ENCODE measurements at places on chromosomes 1 and 21.

GRCh38 chr21:45359451-45360217, 45.3 kb upstream of the COL18A1 start:
- no peak for DNase-seq

- DNase-seq = no peak
These were observed 43.4 kb downstream of the RALGPS2 start for GRCh38 chr1:178768423-178768822.

DNA sequence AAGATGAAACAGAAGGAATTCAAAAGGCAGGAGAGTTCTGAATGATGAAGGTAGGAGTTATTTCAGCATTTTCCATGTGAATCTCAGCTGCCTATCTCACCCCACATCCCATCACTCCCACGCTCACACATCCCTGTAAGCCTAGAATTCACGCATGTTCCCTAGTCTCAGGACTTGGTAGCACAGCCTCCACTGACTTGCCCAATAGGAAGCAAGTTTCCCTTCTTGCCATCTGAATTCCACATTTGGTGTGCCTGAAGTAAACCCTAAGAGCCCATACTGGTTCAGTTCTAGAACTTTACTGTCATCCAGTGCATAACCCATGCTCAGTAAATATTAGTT, 56.6 kb downstream of the STYXL2 start:
- DNase-seq = no peak

GRCh38 chr1:36300526-36300925, 5.6 kb upstream of the SH3D21 start:
- DNase-seq = no peak

DNA sequence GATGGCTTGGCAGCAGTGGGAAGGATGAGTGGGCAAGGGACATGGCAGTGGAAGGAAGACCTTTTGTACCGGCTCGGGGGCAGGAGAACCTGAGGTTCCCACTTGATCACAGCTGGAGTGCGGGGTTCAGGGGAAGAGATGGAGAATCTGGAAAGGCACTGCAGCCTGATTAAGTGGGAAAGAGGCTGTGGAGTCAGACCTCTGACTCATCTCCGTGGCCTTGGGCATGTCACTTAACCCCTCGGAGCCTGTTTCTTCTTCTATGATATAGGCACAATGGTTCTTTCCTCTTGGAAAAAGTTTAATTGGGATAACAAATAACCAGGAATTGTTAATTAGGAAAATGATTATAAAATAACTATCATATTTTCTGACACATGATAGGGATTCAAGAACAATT, 13.1 kb upstream of the TMEM61 start:
- no peak for DNase-seq

DNA sequence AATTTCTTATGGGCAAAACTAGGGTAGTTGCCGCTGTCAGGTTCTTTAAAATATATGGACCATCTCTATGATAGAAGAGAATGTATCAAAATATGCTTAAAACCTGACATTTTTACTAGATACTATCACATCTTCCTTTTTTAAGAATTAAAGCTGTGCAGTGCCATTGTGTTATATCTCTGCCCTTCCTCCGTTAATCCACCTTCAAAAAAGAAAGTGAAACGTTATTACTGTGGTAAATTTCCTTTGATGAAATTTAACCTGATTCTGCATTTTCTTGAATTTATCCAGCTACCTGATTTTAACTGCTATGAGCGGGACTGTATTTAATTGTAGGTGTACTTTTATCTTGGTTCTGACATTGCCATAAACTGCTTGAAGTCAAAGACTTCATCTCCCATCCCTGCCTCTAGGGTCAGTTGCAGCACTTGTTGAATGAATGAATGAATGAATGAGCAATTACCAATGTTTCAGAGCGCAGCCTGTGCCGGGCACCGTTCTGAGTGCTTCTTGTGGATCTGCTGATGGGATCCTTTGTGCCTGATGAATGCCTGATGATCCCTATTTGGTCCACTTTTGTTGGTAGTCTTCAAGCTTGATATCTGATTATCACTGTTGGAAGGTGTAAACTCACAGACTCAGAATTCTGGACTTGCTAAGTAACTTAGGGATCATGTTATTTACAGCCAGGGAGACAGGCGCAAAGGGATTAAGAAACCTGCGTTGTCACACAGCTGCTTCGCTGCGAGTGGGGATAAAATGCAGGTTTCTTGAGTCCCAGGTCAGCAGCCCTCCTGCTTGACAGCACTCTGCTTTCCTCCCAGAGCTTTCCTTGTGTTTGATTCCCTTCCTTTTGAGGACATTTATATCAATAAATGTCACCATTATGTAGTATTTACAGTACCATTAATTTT, 30.1 kb downstream of the SMYD2 start:
- no peak for DNase-seq
